ENCODE measurements at places on chromosomes 2 and 18.

DNA sequence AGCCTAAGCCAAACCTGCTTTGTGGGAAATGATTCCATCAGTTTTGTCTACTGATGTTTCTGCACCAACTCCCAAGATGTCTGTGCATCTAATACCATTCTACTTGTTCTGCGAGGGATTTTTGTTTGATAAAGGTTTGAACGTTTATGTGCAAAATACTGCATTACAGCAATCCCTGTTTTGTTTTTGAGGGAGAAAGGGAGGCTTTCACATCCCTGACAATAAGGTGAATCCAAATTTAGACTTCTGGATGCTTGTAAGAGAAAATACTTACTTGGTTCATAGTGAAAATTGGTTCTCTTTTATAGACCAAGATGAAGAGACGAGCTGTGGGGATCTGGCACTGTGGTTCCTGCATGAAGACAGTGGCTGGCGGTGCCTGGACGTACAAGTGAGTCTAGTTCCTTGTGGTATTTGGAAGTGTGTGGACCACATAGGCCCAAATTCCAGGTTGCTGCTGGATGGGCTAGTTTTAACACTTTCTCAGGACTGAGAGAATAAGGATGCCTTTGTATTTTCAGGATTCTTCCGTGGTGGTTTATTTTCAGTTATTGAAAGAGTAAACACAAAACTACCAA is 1.1 kb downstream of the RPL37A start:
- DNase-seq = no peak

- DNase-seq = peak; percentile 36
Measured at GRCh38 chr2:72859831-72860262, 27.4 kb upstream of the SPR start.

DNA sequence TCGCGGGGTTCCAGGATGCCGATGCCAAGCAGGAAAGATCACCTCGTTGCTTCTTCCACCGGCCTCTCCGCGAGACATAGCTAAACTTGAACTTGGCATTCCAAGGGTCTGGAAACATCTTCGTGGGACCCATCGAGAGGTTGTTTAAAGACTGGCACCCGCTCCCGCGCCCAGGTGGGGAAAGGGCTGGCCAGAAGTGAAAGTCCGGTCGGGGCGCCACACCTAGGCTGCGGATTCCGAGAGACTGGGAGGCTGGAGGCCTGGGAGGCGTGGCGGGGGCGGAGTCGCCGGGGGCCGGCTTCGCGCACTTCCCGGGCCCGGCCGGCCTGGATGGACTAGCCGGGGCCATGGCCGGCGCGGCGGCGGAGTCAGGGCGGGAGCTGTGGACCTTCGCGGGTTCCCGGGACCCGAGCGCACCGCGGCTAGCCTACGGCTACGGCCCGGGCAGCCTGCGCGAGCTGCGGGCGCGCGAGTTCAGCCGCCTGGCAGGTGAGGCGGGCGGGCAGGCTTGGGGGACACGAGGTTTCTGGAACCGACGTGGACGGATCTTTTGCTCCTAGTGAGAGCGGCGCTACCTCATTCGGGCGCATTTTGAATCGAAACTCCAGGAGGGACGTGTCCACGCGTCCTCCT is at the start of gene MOCOS:
TSS of gene MOCOS (plus strand) at position 305 of the 633 bp plus-strand sequence. CDS start at position 348, 43 bp downstream.
- no peak for DNase-seq

- no peak for DNase-seq
Measured at GRCh38 chr2:144877893-144878292, 358.0 kb upstream of the ZEB2 start.

DNA sequence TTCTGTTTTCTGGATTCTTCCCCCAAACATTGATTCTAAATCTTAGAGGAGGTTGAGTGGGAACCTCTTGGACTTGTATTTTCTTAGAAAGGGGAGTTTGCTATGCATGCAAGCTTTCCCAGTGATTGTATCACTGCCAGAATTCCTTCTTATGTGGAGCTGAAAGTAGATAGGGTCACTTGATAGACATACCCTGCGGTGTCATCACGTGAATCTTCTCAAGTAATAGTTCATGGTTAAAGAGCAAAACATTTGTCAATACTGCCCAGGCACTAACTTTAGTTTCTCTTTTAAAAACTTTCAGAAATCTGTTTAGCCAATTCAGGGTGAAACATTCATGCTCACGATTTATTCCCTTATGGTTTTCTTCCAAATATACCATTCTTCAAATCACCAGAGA is 6.4 kb downstream of the PMAIP1 start:
- no peak for DNase-seq

- no peak for DNase-seq
Measured at GRCh38 chr18:14124689-14125088, 7.5 kb downstream of the ZNF519 start.

GRCh38 chr2:22340716-22341115 is 1044.3 kb upstream of the KLHL29 start:
- no peak for DNase-seq

DNA sequence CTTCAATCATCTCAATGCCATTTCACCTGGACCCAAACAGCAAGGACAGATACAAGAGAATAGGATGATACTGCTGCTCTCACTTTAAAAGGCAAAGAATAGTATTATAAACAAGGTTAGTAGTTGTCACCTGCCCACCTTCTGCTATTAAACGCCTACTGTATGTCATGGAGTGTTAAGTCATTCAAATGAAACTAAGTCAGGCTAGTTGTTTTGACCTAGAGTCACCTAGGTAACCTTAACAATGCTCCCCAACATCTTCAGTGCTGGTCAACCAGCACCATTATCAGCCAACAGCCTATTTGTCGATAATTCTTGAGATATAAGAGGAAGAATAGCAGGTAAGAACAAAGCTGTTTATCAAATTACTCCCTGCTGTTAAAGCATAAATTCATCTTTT is 39.2 kb downstream of the TRIP12 start:
- DNase-seq = no peak

GRCh38 chr2:9422321-9423099 is 818 bp downstream of the ITGB1BP1 start:
- DNase-seq = peak; percentile 14

GRCh38 chr2:68465081-68465916 is 1.8 kb downstream of the FBXO48 start:
- peak; percentile 29 for DNase-seq

GRCh38 chr2:77101796-77102452 is 420.3 kb downstream of the LRRTM4 start:
- no peak for DNase-seq

- no peak for DNase-seq
Measured at GRCh38 chr2:28619213-28620196, 123.6 kb downstream of the PLB1 start.

DNA sequence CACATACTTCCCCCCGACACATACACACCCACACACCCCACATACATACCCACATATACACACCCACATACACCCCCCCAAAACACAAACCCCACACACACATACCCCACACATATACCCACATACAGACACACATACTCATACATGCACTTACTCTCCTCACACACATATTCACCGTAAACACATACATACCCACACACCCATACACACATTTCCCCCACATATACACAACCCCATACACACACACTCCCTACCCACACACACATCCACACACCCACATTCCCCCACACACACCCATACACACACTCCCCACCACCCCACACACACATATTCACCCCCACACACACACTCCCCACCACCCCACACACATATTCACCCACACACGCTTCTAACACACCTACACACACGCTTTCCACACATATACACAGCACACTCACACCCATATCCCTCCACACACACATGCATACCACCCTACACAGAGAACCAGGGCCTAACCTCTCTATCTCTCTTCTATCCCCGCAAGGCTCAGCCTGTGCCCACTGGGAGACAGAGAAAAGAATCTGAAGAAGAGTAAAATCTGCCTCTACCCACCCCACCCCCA is 182.4 kb upstream of the ETAA1 start:
- no peak for DNase-seq

- DNase-seq = no peak
Measured at GRCh38 chr2:187614756-187615155, 60.5 kb upstream of the TFPI start.

- no peak for DNase-seq
Measured at GRCh38 chr2:74374509-74375205, 5.5 kb downstream of the DCTN1 start.

GRCh38 chr2:230220347-230220969 is 674 bp upstream of the SP110 start:
- DNase-seq = no peak

- no peak for DNase-seq
Measured at GRCh38 chr2:175579646-175580045, 398.1 kb upstream of the ATP5MC3 start.

DNA sequence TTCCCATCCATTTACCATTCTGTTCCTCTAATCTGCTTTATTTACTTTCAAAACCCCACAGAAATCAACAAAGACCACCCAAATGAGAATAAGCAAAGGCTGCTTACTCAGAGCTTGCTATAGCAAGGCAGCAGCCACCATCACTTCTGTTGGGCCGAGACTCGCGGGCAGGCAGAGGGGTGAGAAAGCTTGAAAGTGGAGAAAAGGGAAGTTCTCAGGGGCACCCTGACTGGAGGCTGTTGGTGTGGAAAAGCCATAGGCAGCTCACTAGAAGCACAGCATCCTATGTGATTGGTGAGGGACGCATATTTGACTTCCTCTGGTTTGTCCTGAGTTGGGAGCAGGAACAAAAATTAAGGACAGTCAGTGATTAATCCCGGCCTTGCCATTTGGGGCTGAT is 269.7 kb upstream of the THSD7B start:
- no peak for DNase-seq

DNA sequence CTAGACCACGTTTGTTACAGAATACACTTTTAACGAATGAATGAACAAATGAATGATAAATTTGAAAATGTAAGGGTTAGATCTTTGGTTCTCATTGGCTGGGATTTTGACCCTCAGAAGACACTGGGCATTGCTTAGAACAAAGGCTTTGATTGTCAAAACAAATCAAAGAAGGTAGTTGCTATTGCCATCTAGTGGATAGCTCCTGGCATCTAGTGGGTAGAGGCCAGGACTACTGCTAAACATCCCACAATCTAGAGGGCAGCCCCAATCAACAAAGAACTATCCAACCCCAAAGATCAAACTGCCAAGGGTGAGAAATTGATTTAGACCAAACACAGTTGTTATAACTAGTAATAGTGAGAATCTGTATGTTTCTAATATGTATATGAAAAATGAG is 552.3 kb downstream of the KCNJ3 start:
- DNase-seq = no peak

DNA sequence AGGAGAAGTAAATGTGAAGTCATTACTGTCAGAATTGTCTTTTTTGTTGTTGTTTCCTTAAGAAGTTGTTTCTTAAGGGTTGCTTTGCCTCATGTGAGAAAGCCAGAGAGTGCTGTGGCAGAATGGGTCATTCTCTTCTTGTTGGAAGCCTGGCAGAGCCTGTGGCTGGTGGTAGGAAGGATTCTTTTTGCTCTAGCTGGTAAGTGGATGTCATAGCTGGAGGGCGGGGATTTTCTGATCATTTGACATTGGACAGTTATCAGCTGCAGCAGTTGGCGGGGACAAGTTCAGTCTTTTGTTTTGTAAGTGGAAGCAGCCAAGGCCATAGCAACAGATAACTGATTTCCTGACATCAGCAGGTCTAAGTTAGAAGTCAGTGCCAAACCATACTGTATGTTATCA is 5.5 kb upstream of the RMDN2 start:
- DNase-seq = peak; percentile 14

GRCh38 chr2:207327513-207327912 is 161.8 kb upstream of the KLF7 start:
- DNase-seq = no peak

- no peak for DNase-seq
Measured at GRCh38 chr2:202149936-202150335, 76.9 kb downstream of the KIAA2012 start.

- DNase-seq = no peak
Measured at GRCh38 chr2:172000696-172001361, 1.1 kb downstream of the METAP1D start.

GRCh38 chr2:145076085-145076484 is 556.2 kb upstream of the ZEB2 start:
- DNase-seq = no peak

DNA sequence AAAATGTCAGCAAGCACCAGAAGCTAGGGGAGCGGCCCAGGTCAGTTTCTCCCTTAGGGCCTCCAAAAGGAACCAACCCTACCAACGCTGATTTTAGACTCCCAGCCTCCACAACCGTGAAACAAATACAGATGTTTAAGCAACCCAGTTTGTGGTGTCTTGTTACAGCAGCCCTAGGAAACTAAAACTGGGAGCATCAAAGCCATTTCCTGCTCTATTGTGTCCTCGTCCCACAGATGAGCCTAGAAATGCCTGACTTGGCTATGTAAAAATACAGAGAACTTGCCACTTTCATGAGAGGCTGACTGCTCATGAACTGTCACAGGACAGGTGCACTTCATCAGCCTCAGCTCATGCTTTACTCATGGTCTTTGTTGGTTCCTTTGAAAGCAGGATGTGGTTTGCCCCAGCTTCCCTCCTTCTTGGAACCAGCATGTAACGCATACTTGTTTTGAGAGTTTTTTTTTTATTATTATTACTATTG is 97.6 kb upstream of the SLC39A10 start:
- no peak for DNase-seq

DNA sequence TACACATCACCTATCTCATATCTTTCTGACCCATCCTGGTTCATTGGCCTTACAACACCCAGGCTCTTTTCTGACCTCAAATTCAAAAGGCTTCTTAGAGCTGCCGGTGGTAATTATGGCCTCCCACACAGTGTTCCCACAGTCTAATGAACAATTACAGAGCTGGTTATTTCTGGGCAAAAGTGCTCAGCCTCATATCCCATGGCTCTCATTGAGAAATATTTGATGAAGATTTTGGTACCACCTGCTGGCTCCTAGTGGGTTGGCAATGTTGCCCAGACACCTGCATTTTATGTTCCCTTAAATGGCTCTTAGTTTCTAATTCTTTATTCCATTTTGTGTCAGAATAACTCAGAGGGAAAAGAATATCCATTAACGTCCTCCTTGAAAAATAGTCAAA is 20.1 kb upstream of the SCYGR2 start:
- no peak for DNase-seq

- no peak for DNase-seq
Measured at GRCh38 chr2:169360984-169361705, 1.2 kb downstream of the LRP2 start.

- DNase-seq = no peak
Measured at GRCh38 chr18:54916507-54916906, 42.8 kb downstream of the CCDC68 start.

GRCh38 chr2:8454797-8455196 is 227.1 kb upstream of the ID2 start:
- DNase-seq = no peak

GRCh38 chr18:13559754-13560153 is 166.6 kb downstream of the FAM210A start:
- DNase-seq = peak; percentile 16

All from hematopoietic multipotent progenitor cell treated with erythropoietin and hydrocortisone succinate and interleukin-3 and kit ligand, for 17 days (in vitro differentiated cells).